ENCODE measurements at places on chromosomes 2 and 18. TPM values are rescaled to one million over a fixed set of nuclear protein-coding genes. Genes with fewer than 3 reads are reported as not detected.

CHRNA1 gene
- 0.38 TPM for total RNA-seq

PLCD4 gene
- total RNA-seq: 2.3 TPM

RBKS gene
- 2.3 TPM for total RNA-seq

AGXT gene
- total RNA-seq: not detected

GKN1 gene
- total RNA-seq: not detected

Measured in regular cardiac myocyte (primary cell).